ENCODE measurements at places on chromosomes 6 and 20.

GRCh38 chr6:131755597-131755996, 44.8 kb upstream of the CTAGE9 start:
- peak; percentile 7 for DNase-seq

- DNase-seq: no peak
Observed at GRCh38 chr6:162602759-162603158, 124.8 kb downstream of the PRKN start.

DNA sequence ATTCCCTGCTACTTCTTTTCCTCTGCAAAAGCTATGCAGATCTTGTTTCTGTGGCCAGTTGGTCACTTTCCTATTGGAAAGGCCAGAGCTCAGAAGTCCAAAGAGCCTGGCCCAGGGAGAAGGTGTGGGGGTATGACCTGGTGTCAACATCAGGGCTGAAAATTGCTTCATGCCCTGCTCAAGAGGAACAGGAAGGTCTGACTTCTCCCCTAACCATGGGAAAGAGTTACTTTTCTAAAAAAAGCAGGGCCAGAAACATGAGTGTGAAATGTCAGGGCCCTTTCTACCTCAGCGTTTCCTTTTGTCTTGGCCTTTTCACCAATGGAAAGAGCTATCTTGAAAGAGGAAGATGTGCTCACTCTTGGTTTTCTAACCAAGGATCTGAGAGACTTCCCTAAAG, 117.4 kb downstream of the MAFB start:
- DNase-seq: no peak

- no peak for DNase-seq
Observed at GRCh38 chr6:3740551-3741476, 10.7 kb downstream of the PXDC1 start.

GRCh38 chr20:32779500-32780211, 17.5 kb downstream of the DNMT3B start:
- DNase-seq: no peak

DNA sequence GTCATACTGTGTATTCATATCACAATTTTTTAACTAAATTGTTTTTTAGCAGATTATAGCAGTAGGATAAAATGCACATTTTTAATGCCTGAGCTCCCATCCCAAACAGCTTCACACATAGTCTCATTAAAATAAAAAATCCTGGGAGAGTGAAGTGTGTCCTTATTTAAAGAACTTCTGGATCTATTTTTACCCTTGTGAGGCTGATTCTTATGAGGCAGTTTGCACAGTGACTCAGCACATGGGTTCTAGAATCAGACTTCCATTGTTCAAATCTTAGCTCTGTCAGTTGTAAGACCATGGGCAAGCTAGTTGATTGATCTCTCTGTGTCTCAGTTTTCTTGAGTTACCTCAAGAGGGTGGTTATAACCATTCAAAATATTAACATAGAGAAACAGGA, 72.3 kb downstream of the MACROD2 start:
- no peak for DNase-seq

GRCh38 chr6:125154118-125154760, 666 bp downstream of the TPD52L1 start:
- DNase-seq: no peak

- DNase-seq: no peak
Observed at GRCh38 chr6:44969446-44970185, 358.5 kb upstream of the RUNX2 start.

GRCh38 chr6:168648240-168649125, 207.5 kb downstream of the SMOC2 start:
- DNase-seq: no peak

- no peak for DNase-seq
Observed at GRCh38 chr6:41741625-41742490, 5.3 kb downstream of the PGC start.

Data from T1000 (cell line).